ENCODE measurements at places on chromosomes 3 and 15.

GRCh38 chr3:74075241-74075640, 450.5 kb upstream of the PDZRN3 start:
- no peak for DNase-seq

- DNase-seq, result no peak
Measured at GRCh38 chr15:22902578-22902977, 64.1 kb downstream of the NIPA2 start.

- no peak for DNase-seq
Measured at GRCh38 chr3:33299395-33300081, 22.3 kb downstream of the FBXL2 start.

DNA sequence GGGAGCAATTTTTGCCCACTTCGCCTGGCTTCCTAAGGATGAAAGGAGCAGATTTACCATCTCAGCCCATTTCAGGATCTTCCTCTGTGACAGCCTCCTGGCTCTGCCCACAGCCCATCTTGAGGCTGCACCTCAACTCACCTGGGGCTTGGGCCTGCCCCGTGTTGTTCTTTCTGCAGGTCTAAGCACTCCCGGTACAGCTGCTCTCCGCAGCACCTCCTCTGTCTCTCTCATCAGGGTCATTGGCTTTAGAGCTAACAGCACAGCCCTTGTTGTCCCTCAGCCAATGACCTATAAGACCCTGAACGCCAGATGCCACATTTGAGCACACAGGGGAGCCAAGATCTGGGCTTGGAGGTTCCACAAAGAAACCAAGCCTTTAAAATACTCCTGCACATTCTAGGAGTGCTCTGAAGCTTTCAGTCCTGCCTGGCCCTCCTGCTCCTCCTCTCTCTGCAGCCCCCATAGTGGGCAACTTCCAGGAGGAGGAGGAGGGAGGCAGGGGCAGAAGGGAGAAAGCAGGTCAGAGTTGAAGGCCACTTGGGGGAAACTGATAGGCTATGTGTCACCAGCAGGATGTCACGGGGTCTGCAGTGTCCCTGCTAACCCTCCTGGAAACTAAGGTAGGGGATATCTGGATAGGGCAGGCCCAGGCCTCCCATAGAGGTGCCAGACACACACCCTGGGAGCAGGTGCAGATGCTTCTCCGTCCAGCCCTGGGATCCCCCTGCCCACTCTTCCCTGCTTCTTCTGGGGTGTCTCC, 115.6 kb downstream of the ETFA start:
- no peak for DNase-seq

DNA sequence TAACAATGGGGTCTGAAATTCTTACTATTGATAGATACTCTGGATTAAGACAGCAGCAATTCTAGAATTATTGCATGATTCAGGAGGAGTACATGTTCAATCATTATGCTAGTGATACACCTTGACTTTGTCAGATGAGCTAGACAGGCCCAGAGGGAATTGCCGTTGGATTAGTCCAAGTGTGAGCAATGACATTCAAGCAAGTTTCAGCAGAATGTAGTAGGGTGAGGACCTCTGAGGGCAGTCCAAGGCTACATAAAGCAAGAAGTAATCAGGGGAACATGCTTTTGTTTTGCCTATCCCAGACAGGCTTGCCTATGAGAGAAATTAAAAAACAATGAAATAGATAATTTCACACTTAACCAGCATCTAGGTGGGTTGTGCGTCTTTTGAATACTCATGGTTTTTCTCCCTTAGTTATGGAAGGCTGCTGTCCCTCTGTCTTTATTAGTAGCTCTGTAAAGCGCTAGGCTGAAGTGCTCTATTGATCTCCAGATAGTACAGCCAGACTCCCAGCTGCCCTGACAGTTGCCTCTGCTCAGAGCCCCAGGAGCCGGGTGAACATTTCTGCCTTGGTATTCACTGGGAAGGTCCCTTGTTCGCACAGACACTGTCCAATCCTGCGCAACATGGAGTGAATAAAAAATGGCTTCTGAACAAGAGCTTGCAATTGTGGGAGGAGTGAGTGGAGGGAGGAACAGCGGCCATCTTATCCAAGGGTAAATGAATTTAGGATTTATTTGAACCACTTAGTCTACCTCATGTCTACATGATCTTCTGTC, 316.6 kb upstream of the ONECUT1 start:
- DNase-seq, result no peak

GRCh38 chr3:40655551-40655950, 130.8 kb downstream of the ZNF621 start:
- DNase-seq, result no peak

Data from activated CD4-positive, alpha-beta T cell treated with anti-CD3 and anti-CD28 coated beads, Interleukin-2, amount 50 U/mL, for 48 hours (primary cell).